MV-4-11 (cell line): ENCODE measurements at places on chromosomes 4 and X.

- no peak for DNase-seq
Observed at GRCh38 chr4:112358415-112358814, 61.2 kb downstream of the ALPK1 start.

DNA sequence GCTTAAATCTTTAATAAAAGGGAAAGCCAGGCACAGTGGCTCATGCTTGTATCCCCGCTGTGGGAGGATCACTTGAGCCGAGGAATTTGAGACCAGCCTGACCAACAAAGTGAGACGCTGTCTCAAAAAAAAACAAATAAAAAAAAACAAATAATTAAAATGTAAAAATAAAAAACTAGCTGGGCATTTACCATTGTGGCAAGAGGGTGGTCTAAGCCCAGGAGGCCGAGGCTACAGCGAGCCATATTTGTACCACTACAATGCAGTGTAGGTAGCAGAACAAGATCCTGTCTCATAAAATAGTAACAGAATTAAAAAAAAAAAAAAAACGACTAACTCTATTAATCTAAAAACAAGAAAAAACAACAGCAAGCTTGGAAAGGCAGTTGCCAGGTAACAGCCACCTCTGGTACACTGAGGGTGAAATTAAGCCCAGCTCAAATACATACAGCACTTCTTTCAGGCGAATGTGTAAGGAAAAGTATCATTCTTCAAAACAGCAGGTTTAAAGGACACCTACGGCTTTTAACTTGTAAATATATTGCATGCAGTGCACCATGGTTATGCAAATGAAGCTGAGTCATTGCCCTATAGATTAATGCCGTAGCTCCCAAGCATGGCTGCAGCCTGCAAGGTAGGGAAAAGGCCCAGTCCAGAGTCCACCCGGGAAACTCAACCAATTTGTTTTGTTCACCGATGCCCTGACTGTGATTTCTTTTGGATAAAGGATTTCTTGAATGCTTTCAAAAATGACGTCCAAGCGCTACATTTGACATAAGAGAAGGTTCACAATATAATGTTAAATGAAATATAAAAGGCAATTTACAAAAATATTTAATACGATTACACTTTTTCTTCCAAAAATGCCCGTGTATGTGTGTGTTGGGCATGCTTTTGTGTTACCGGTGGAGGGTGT, 14.5 kb upstream of the TXLNG start:
- peak; percentile 58 for DNase-seq

GRCh38 chr4:40264497-40264896, 67.7 kb downstream of the RHOH start:
- peak; percentile 50 for DNase-seq

- no peak for DNase-seq
Observed at GRCh38 chr4:33226133-33226532, 2506.0 kb downstream of the PCDH7 start.

- DNase-seq, result no peak
Observed at GRCh38 chr4:185566972-185567371, 31.7 kb upstream of the PDLIM3 start.

DNA sequence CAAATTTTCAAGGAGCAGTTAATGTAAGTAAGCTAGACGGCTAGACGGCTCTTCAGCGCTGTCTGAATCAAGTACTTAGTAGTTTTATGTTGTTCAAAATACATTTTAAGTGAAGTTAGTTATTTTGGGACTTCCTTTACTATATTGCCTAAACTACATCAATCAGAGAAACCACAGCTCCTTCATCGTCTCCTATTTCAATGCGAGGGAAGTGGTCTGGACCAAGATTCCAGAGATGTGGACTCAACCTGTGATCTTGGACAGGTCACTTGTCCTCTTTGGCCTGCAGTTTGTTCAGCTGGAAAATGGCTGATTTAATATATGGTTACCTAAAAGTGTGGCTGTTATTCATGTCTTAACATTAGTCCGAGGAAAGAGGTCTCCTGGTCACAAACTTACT, 10.6 kb downstream of the ING2 start:
- peak; percentile 12 for DNase-seq

- DNase-seq, result no peak
Observed at GRCh38 chr4:82650868-82651267, 89.1 kb upstream of the TMEM150C start.

GRCh38 chrX:150863191-150863590, 35.3 kb downstream of the CD99L2 start:
- no peak for DNase-seq

GRCh38 chr4:176825586-176825985, 32.9 kb upstream of the VEGFC start:
- DNase-seq, result no peak

- DNase-seq, result no peak
Observed at GRCh38 chr4:29277381-29277780, 1442.8 kb upstream of the PCDH7 start.

- peak; percentile 97 for DNase-seq
Observed at GRCh38 chrX:47560934-47561658, at the start of gene ARAF. TSS of gene ARAF (plus strand) at chrX:47561205. CDS start at chrX:47562968, 1,763 bp downstream.

DNA sequence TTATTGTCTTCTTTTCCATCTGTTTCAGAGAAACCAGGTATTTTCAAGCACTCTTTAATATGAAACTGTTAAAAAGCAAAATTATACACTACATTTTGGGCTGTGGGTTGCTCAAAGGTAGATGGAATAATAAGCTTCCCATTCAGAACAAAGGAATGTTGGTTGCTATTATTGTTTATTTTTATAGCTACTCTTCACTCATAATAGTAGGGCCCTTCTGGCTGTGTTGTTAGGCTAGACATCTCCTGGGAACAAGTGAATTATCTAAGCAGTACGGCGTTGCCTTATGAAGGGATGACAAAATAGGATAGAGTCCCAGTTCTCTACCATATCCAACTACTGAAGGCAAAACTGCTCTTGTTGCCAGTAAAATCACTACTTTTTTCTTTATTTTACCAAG, 34.2 kb downstream of the TENM3 start:
- no peak for DNase-seq

DNA sequence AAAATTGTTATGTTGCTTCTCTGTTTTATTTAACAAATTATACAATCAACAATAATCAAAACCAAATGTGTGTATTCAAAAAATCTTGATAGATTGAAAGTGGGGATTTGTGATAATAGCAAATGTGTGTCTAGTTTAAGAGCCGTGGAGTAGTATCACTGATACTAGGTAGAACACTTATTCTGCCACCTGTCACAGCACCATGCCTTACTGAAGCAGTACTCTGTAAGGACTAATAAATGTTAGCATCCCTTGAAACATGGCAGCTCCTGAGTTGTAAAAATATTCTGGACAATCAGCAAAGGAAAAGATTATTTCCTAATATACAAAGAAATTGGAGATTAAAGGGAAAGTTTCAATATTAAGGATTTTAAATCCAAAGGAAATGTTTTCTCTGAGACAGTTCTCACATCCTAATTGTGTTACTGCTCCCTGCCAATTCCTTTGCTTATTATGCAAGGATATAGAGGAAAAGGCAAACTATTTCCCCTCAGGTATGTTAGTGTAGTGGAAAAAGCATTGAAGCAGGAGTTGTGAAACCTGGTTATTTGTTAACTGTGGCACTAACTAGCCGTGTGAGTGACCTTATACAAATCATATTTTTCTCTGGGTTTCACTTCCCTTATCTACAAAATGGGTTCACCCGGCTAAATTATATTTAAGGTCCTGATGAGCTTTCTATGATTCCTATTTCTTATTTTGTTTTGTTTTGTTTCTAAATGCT, 303.1 kb downstream of the ARHGAP24 start:
- DNase-seq, result peak; percentile 9

- DNase-seq, result no peak
Observed at GRCh38 chrX:31497086-31497485, 425.2 kb upstream of the FTHL17 start.

DNA sequence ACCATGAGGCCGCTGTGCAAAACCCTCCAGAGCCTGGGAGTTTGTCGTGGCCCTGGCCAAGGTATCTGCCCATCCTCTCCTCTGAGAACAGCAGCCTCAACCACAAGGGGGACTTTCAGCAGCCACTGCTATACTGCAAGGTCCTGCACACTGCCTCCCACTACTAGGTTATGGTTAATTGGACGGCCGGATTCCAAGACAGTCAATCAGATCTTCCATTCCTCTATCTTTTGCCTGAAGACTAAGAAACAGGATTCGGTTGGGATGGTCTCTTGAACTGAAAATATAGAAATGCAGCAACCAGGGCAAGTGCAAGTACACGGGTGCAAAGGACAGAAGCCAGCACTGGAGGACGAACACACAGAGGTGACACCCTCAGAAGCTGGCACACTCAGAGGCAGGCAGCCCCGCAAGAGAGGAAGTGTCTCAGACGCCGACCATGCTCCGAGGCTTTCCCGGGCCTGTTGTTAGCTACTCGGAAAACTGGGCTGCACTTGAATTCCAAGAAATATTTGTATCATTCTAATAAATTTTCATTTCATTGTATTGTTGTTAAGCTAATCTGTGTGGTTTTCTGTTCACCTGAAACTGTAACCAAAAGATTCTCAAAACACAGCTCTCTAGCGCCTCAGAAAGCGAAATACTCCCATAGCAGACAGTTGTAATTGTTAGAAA, 63.3 kb downstream of the AFAP1 start:
- DNase-seq, result no peak

GRCh38 chr4:108458681-108459080, 161.7 kb upstream of the RPL34 start:
- DNase-seq, result peak; percentile 80

DNA sequence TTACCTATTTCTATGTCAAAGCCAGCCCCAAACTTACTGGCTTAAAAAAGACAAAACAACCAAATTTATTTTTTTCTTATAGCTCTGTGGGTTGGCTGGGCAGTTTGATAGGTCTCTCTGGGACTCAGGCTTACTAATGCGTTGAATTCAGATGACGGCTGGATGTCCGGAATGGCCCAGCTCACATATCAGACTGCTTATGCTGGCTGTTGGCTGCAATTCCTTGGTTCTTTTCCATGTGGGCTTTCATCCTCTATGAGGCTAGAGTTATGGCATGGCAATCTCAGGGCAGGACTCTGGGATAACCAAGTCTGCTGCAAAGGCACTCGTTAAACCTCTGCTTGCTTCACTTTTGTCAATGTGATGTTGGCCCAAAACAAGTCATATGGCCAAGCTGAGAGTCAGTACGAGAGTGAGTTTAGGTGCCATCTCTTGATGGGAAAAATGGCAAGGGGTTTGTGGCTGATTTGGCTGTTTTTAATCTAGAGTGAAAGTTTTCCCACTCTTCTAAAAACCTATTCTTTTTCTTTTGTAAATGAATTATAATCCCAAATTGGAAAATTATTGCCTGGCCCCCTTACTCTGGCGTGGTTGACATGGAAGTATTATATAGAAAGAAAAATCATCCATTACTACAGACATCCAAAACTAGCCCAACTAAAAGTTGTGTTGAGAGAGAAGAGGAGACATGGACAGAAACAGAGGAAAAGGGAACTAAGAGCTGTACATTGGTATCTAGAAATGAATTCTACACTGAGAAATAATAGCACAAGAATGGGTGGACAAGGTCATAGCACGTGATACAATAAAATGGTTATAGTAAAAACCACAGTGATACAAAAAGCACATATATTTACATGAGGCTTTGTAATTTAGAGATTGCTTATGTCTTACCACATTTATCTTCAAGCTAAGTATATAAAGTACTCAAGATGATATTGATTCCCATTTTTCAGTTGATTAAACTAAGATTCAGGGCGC, 6.6 kb downstream of the PRIMPOL start:
- DNase-seq, result no peak

DNA sequence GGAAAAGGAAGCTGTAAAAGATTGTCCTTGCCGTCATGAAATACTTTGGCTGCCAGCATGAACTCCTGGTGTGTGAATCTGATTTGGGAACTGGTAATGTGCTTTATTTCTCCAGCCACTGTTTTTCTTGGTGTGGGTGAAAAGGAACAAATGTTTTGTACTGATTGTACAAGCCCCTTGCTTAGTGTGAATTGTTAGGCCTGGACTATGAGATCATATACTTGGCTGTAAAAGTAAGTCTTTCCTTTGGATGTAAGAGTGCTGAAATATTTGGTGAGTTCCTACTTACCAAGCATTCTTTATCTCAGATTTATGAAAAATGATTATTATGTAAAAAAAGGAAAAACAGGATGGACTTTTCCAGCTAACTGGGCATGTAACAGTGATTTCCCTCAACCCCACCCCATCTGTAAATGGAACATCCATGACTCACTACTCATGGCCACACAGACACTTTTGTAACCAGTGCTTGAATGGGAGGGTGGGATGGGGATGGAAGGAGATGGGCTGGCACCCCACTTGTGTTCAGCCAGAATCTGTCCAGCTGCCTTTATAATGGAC, 6.3 kb downstream of the FNIP2 start:
- DNase-seq, result no peak

GRCh38 chrX:154727418-154727817, 23.5 kb downstream of the GAB3 start:
- DNase-seq, result no peak
